Activated naive CD4-positive, alpha-beta T cell treated with anti-CD3 and anti-CD28 coated beads, Interleukin-2, amount 50 U/mL, for 16 hours (primary cell): ENCODE measurements at places on chromosomes 16 and 17.

GRCh38 chr17:3834811-3835210 lies 11.2 kb downstream of the NCBP3 start:
- no peak for DNase-seq

GRCh38 chr17:8474826-8475225 lies 39.1 kb downstream of the NDEL1 start:
- no peak for DNase-seq

DNA sequence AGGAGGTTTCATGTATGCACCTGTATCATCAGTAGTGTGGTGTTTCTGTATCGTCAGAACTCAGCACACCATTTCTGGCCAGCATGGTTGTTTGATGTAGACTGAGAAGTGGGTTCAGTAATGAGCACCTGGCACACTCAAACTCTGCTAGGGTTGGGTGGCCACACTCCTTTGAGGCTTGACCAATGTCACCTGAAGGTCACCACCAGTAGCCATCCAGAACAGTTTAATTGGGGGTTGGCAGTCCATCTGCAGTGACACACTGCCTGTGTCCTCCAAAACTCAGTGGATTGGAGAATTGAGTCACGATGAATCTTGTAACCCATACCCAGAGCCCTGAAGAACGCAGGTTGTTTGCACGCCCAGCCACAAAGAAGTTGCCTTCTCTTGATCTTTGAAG lies 86.8 kb upstream of the HSBP1 start:
- no peak for DNase-seq

GRCh38 chr16:65409510-65409909 lies 287.6 kb upstream of the CDH11 start:
- no peak for DNase-seq

- DNase-seq = no peak
These were observed 167.2 kb downstream of the ANKFN1 start for GRCh38 chr17:56320443-56320842.

- no peak for DNase-seq
These were observed 260.8 kb upstream of the TNRC6C start for GRCh38 chr17:77697480-77698400.

DNA sequence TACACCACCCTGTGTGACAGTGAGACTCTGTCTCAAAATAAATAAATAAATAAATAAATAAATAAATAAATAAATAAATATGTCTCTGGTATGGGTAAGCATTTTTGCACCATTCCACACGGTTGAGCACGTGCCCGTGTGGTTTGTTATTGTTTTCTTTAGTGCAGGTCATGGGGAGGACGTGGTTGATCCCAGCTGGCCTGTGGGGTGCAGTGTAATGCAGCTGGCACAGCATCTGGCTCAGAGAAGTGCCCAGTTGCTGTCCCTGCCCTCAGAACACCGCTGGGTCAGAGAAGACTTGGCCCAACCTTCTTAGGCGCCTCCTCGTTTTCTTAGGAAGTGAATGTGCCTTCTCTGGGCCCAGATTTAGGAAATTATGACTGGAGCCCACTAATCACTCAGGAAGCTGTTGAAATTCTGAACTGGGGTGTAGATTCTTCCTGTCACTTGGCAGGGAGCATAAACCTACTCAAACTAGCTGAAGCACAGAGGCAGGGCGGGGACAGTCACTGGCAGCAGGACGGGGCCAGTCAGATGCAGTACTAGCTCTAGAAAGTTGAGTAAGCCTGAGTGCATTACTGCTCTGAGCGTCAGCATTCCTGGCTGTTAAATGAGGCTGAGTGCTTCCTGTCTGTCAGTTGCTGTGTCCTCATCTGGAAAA lies 85.9 kb downstream of the SNX29 start:
- no peak for DNase-seq

- no peak for DNase-seq
These were observed 18.5 kb downstream of the PFAS start for GRCh38 chr17:8267480-8268147.
